ENCODE measurements at places on chromosomes 6 and 20.

- DNase-seq, result no peak
These were observed 158.1 kb downstream of the DTNBP1 start for GRCh38 chr6:15504581-15505350.

GRCh38 chr20:2680046-2680445 is 12.5 kb upstream of the EBF4 start:
- DNase-seq, result no peak

DNA sequence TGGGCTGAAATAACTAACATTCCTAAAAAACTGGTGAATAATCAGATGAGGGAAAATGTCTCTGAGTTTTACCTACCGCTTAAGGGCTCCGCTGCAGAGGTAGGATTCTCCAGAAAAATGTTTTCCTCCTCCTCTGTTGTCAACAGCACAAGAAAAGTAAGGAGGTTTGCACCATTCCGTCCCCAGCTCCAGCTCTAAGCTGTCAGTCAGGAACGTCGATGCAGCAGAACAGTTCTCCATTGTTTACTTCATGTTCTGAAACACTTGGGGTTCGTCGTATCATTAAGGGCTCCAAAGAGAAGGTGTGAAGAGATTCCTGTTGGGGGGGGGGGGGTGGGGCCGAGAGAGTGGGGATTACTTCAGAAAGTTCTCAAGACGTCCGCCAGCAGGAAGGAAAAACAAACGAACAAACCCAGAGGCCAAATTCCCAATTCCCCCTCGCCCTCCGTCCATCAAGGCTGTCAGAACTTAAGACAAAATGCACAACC is 734 bp downstream of the MMS22L start:
- DNase-seq, result no peak

GRCh38 chr20:61387204-61387953 is 135.3 kb downstream of the CDH4 start:
- DNase-seq, result peak; percentile 2

- DNase-seq, result no peak
These were observed 121.5 kb downstream of the UST start for GRCh38 chr6:148868314-148868713.

GRCh38 chr6:13302751-13303667 is 25.3 kb downstream of the TBC1D7 start:
- DNase-seq, result peak; percentile 96

DNA sequence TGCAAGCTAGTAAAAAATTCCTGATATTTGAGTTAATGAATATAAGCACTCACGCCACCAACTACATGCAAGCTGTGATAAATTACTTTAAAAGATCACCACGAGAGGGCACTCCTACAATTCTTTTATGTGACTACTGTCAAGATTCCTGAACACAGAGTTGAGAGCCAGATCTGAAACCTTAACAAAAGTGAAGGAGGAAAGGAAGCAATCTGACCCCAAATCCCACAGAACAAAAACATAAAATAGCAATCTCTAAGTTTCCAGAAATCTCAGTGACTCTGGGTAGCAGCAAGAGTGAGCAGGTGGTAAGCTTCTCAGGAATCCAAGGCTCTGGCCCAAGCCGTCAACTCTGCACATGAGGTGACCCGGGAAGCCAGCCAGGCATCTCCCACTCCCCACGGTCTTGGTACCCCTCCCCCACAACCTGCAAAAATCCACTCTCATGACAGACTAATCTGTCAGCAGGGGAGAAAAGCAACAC is 55.1 kb downstream of the STAU1 start:
- peak; percentile 17 for DNase-seq

Measured in hematopoietic multipotent progenitor cell (in vitro differentiated cells).